ENCODE measurements at places on chromosomes 6 and 20.

GRCh38 chr6:11413117-11413687, 124.3 kb upstream of the TMEM170B start:
- peaks cover 32% of the 10 kb centered on the region for H3K4me1 ChIP-seq
- H3K27ac ChIP-seq = no peak overlapping the region
- H3K27me3 ChIP-seq = no peaks in the 10 kb centered on the region
- DNase-seq = no peak
- no peak overlapping the region for H3K4me3 ChIP-seq

DNA sequence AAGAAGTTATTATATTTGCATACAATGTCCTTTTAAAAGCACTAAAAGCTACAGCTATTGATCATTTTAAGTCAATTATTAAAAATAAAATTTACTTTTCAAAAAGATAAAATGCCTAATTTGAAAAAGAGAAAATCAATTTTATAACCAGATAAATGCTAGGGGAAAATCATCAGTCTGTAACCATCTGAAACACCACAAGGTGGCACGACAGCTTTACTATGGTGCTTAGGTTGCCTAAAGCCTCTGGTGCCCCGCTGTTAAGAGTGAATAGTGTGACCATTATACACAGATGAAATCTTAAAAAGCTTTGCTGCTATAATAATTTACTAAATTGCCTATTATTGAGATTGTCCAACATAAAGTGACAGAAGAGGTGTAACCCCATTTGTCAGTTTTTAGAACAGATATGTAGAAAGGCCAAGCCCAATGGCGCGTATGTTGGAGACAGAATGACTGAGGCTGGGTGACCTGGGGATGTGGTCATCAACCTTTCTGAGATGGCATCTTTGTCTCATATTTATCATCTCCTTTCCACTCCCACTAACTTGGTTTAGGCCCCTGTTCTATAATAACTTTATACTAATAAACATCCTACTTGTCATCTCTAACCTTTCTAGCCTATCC, 100.8 kb downstream of the MOXD1 start:
- H3K36me3 ChIP-seq = peaks cover 16% of the 10 kb centered on the region
- no peaks in the 10 kb centered on the region for H3K27me3 ChIP-seq
- no peak overlapping the region for H3K4me3 ChIP-seq
- no peaks in the 10 kb centered on the region for H3K4me1 ChIP-seq

DNA sequence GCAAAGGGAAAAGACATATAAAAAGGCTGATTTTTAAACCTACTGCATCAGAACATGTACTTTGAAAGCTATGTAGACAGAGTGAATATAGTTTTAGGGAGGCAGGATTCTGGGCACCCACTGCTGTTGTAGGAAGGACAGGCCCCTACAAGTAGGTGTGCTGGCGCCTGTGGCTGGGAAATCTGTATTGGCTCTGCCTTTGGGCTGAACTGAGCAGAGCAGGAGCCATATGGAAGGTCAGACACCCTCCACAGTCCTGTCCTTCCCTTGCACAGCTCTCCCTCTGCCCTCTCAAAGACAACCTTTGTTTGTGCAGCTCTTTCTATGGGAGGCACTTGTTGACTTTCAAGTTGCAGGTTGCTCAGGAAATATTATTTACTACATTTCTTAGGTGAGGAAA, 18.4 kb upstream of the ULBP3 start:
- no peak overlapping the region for H3K4me3 ChIP-seq
- 0 out of 2 replicates have a peak, but pooled peaks cover 11% of the 10 kb centered on the region for H3K27me3 ChIP-seq
- no peak for DNase-seq
- H3K36me3 ChIP-seq = no peaks in the 10 kb centered on the region

DNA sequence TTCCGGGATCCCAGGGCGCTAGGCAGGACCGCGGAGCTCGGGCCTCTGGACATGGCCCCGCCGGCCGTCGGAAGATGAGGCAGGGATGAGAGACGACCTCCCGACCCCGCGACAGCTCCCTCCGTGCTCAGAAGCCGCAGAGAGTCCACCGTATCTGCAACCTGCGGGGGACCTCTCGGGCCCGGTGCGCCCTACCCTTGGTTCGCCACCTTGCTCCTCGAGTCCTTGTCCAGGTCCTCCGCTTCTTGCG, 301 bp downstream of the PPP1R3D start:
- H3K4me1 ChIP-seq = peaks cover 37% of the 10 kb centered on the region
- H3K27me3 ChIP-seq = no peaks in the 10 kb centered on the region
- H3K27ac ChIP-seq = peak overlapping the region; percentile 99

- H3K4me3 ChIP-seq = no peak overlapping the region
- no peak overlapping the region for H3K27ac ChIP-seq
- DNase-seq = peak; percentile 4
- H3K4me1 ChIP-seq = no peaks in the 10 kb centered on the region
Observed at GRCh38 chr20:33604991-33605370, 57.1 kb upstream of the C20orf144 start.

- DNase-seq = peak; percentile 86
- no peak overlapping the region for H3K4me3 ChIP-seq
- no peak overlapping the region for H3K27ac ChIP-seq
- H3K27me3 ChIP-seq = no peaks in the 10 kb centered on the region
- no peaks in the 10 kb centered on the region for H3K36me3 ChIP-seq
- H3K4me1 ChIP-seq = peaks cover 15% of the 10 kb centered on the region
Observed at GRCh38 chr6:11033825-11034224, 10.3 kb downstream of the ELOVL2 start.

DNA sequence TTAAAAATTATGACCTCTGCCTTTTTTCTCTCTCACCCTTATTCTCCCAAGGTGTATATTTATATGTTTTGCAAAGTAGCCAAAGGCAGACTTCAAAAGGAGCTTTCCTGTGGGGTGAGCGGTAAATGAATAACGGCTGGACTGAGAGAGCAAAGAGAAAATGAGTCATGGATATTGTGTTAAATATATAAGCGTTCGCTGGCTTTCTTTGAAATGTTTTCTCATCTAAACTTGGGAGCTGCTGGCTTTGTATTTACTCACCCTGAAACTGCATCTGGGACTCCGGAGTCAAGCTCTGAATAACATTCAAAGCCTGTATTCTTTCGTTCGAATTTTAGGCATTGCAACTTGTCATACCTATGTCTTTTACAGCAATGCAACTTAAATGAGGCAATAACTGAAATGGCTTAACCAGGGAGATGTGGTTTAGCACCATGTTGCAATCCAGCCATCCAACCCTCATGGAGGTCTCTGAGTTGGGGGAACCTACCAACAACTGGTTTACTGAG, 32.0 kb downstream of the ATXN1 start:
- peak; percentile 61 for DNase-seq
- no peaks in the 10 kb centered on the region for H3K36me3 ChIP-seq
- 0 out of 2 replicates have a peak overlapping the region, but pooled peaks have one; percentile 0 for H3K27ac ChIP-seq
